ENCODE measurements at places on chromosomes 4 and X.
A peak's percentile ranks its signal among the peaks of the same experiment; 100 is the strongest.

GRCh38 chrX:121151293-121151692 is 103.9 kb downstream of the GLUD2 start:
- DNase-seq = no peak

- no peak for DNase-seq
Observed at GRCh38 chr4:106056914-106057313, 161.6 kb downstream of the NPNT start.

- DNase-seq = no peak
Observed at GRCh38 chr4:79598801-79599200, 190.8 kb upstream of the GK2 start.

DNA sequence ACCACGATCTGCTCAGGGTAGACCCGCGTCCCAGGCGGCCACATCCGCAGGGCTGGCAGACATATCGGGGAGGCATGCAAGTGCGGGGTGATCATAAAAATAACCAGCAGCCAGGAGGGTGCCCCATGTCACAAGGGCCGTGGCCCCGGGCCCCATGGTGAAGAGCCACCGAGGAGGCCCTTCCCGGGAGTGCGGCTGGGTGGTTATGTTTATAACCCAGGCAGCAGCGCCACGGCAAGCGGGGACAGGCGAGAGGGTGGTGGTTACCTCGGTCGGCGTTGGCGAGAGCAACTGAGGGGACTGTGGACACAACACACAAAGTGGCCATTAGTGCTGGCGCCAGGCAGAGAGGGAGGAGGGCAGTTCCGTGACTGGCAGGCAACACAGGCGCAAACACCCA is 92.7 kb upstream of the AFAP1 start:
- no peak for DNase-seq

GRCh38 chr4:115361781-115362180 is 248.4 kb upstream of the NDST4 start:
- no peak for DNase-seq

DNA sequence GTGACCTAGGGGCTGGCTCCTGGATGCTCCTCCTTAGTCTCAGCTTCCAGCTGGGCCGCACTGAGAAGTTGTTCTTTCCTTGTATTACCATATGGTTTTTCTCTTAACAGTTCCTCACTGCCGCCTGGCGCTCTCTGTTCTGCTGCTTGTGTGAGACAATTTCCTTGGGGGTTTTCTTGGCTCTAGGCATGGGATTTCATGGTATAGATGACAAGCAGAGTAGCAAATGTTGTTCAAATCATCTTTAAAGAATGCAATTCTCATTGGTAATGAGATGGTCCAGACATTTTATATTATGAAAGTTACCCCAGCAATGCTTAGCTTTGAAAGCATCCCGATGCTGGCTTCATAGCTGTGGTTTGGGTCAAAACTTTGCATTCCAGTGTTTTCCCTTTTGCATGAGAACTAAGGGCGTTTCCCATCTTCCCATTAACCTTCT is 37.6 kb downstream of the SEPTIN11 start:
- DNase-seq = no peak

- DNase-seq = no peak
Observed at GRCh38 chr4:107978716-107979451, 10.8 kb upstream of the HADH start.

DNA sequence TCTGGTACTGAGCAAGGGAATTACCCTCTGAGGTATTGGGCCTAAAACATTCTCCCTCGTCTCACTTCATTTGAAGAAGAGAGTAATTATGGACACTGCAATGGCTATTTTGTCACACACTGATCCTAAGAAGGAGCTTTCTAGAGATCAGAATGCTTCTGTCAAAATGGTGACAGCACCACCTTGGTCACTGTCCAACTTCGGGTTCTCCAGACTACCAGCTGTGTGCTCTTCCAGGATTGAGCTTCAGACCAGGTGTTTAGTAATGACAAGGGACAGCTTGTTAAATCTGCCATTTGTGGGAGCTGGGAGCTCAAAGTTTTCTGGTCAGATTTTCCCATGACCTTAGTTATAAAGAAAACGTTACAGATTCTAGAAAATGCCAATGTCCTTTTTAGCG is 105.4 kb downstream of the POLA1 start:
- DNase-seq = no peak

- no peak for DNase-seq
Observed at GRCh38 chr4:66766557-66766956, 778.7 kb downstream of the CENPC start.

DNA sequence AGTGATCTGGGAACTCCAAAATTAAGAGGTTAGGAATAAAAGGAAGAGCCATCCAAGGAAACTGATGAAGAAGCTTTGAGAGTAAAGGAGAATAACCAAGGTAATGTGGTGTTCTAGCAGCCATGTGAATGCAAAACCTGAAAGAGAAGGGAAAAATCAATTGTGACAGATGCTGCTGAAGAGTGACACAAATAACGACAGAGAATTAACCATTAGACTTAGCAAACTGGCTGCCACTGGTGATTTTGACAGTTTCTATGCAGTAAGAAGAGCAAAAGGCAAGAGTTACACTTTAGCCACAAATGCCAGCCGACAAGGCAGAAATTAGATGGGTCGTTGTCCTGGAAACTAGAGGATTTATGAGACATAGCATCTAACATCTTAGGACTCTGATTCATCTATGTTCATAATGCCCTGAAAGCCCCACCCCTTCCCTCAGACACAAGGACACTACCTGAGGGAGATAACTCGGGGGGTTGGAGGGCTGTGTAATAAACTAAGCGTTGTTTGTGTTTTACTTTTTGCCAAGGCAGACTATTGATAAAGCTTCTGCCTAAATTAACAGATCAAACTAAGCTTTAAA is 13.0 kb upstream of the TMEM144 start:
- no peak for DNase-seq

DNA sequence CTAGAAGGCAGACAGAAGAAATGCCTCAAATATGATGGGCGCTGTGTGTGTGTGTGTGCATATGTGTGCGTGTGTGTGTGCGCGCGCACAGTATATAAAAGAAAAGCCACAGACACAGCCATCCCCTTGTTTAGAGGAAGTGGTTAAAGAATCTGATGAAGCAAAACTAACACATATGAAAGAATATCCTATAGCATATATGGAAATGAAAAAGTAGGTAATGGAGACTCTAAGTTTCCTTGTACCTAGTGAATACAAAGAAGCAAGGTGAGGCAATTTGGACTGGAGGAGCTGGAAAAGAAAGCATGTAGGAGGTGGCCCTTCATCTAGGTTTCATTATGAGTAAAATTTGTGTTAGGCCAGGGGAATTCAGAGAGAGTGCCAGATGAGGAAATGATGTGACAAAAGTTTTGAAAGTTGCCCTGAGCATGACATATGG is 58.6 kb upstream of the MCF2 start:
- DNase-seq = no peak

GRCh38 chr4:7197910-7198309 is 5.6 kb downstream of the SORCS2 start:
- no peak for DNase-seq

DNA sequence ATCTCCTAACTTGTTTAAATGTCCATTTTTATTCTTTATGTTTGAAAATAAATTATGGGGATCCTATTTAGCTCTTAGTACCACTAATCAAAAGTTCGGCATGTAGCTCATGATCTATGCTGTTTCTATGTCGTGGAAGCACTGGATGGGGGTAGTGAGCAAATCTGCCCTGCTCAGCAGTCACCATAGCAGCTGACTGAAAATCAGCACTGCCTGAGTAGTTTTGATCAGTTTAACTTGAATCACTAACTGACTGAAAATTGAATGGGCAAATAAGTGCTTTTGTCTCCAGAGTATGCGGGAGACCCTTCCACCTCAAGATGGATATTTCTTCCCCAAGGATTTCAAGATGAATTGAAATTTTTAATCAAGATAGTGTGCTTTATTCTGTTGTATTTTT is 27.6 kb downstream of the NUDT6 start:
- no peak for DNase-seq

GRCh38 chr4:124785645-124786044 is 73.1 kb upstream of the ANKRD50 start:
- DNase-seq = no peak

DNA sequence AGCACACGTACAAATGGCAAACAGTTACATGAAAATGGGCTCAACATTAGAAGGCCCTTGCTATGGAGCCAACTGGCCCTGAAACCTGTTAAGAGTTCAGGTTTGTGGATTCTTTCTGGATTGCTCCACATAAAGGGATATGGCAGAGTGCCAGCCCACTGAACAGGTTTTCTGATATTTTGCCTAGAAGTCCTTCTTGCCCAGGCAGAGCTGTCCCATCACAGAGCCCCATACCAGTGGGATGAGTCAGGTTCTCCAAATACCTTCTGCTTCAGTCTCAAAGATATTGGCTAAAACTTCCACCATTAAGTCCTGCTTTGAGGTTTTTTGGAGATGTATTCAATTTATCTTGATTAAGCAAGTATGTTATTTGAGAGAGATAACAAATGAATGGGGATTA is 146.8 kb upstream of the IL1RAPL2 start:
- DNase-seq = no peak

DNA sequence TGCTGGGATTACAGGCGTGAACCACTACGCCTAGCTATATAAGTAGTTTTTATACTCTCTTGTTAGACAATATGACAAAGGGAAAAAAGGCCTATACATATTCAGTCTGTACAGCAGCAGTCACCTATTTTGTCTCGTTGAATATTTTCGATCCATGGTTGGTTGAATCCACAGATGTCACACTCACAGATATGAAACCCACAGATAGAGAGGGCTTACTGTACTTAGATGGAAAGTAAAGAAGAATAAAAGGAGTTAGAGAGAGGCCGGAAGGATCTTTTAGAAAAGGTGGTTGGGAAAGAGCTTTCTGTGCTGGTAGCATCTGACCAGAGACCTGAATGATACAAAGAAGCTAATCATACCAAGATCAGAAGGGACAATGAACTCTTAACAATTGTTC is 38.3 kb upstream of the SPINK2 start:
- no peak for DNase-seq

GRCh38 chrX:47247206-47247998 is 14.6 kb downstream of the USP11 start:
- no peak for DNase-seq

DNA sequence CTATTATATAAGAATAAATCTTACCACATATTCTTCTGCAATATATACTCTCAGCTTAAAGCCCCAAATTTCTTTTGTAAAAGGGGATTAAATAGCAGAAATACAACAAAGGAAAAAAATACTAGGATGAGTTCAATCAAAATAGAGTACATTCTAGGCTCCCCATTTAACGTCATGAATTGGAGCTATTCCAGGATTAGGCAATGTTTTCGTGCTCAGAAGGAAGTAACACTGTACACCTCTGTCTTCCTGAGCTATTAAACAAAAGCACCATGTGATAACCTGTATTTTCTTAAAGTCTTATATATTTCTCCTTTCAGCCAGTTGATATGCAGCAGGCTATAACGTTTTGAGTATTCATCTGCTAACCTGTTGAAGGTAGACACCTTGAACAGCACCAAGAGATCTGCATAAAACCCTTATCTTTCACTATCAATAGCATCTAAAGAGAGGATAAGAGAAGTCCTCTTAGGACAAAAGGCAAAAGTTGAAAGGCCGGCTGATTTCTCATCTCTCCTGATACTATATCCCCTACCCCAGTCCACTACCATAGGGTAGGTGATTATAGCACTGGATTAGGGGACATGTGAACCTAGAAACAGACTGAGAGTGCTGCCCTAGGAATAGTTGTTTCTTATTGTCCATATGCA is 31.5 kb downstream of the TEC start:
- no peak for DNase-seq

DNA sequence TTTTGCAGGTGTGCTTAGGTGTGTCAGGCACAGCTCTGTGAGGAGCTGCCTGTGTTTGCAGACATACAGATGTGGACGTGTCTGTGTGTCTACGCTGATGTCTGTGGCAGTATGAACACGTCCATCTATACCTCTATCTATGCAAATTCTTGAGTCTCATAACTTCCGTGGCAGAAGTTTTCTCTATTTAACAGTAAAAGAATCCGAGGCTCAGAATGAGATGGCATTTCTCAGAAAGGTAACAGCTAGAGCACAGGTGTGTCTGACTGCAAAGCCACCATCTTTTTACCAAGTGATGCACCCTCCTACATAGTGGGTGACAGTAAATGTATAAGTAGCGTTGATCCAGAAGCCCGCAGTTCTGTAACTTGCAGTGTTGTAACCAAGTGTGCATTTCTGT is 39.9 kb upstream of the CYP4V2 start:
- no peak for DNase-seq

- no peak for DNase-seq
Observed at GRCh38 chr4:92953462-92953861, 649.7 kb downstream of the GRID2 start.

DNA sequence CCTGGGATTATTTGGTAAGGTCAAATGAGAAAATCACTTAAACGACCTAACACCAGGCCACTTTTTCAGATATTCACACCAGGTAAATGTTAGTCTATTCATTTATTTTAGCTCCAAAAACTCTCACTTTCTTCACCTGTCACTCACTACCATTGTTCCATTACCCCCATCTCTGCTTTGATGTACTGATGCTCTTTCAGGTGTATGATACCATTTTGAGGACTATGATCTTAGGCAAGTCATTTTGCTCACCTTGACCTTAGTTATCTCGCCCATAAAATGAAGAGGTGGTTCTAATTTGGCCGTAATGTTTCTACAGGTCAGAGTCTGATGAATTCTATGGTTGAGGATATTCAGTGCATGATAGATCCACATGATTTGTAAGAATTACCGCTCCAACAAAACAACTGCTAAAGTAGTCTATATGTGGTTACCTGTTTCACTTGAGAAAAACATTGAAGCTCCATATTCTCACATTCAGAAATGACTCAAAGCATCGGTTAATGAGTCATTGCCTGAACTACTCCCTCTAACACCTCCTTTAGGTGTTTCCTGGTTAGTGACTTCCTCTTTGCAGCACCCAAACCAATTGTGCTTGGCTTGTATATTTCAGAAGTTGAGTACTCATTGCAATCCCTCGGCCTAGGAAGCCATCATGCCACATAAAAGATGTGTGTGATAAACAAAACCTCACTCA is 4.5 kb downstream of the DTHD1 start:
- DNase-seq = peak; percentile 29

- DNase-seq = no peak
Observed at GRCh38 chrX:44282753-44283152, 60.7 kb downstream of the EFHC2 start.

DNA sequence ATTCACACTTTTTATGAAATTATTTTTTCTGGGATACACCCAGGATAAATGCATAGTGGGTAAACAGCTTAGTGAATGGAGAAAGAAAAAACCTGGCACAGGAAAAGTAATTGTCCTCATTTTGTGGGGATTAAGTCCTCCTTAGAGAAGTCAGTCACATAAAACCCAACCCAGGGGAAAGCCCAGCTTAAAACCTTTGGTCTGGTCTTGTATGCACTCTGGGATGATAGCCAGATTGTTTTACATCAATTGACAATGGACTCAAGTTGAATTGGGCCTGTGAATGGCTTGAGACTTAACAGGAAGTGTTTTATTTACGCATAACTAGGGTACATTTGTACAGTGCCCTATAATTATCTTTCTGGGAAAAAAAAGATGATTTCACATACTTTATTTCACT is 561.3 kb upstream of the GRIA3 start:
- no peak for DNase-seq

DNA sequence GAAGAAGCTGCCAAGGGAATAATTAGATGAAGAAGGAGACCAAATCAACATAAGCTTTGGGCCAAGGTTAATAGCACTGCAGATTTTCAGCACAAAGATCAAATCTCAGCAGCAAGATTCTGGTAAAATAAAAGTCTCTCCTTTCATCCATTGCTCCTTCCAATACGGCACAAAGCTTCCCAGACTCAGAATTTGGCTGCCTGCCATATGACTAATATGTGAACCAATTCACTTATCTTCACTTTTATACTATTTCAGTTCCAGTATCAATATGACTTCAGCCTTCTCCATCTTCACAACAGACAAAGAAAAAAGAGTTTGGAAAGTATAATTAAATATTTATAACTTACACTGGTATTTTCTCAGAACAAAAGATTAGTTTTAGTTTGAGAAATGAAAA is 978.3 kb upstream of the GRID2 start:
- no peak for DNase-seq

Measured in activated T-helper 1 cell treated with Interleukin-2 at 50 U/mL for 16 hours (primary cell).